Esophagus squamous epithelium (tissue), 5 donors: ENCODE measurements at places on chromosomes 11 and 22.

DNA sequence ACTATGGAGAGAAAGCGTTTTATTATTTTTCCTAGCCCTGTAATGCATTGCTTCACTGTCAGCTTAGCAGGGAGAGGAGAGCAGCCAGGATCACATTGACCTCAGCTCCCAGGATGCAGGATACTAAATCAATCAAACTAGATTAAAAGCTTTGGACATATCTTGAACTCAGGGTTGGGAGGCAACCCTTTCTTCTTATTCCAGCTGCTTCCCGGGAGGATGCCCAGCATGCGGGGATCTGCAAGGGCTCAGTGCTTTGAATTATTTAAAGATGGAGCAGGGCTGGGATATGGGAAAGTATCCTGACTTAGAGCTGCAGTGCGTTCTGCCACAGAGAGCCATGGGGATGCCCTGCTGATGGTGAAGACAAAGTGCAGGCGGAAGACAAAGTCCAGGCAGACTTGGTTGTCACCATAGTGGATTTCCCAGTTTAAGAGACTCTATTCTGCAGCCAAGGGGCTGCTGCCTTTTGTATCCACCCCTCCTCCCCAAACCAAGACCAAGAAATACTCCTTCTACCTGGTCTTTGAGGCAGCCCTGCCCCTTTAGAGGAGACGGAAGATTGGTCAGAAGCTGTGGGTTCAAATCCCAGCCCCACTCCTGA is 1035.0 kb downstream of the TBC1D22A start:
- DNase-seq, result no peak

- DNase-seq, result no peak
Measured at GRCh38 chr22:33866511-33866910, 53.8 kb downstream of the LARGE1 start.

GRCh38 chr11:23884341-23884740 is 612.5 kb upstream of the LUZP2 start:
- no peak for DNase-seq

DNA sequence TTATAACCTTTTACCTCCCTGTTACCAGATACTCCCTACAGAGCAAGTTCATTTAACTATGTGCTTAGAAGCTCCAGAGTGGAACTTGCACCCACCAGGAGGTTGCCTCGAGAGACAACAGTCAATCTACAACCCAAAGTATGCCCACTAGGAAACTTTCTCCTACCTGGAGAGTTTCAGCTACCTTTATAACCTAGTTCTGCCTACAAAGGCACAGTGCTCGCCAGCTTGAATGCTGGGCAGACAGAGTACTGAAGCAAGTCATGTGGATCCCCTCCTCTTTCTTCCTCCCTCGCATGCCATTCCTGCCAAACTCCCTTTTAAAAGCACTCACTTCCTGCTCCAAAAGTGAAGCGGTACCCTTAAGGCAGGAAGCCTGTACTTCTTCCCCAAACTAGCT is 258.9 kb downstream of the SWAP70 start:
- no peak for DNase-seq

DNA sequence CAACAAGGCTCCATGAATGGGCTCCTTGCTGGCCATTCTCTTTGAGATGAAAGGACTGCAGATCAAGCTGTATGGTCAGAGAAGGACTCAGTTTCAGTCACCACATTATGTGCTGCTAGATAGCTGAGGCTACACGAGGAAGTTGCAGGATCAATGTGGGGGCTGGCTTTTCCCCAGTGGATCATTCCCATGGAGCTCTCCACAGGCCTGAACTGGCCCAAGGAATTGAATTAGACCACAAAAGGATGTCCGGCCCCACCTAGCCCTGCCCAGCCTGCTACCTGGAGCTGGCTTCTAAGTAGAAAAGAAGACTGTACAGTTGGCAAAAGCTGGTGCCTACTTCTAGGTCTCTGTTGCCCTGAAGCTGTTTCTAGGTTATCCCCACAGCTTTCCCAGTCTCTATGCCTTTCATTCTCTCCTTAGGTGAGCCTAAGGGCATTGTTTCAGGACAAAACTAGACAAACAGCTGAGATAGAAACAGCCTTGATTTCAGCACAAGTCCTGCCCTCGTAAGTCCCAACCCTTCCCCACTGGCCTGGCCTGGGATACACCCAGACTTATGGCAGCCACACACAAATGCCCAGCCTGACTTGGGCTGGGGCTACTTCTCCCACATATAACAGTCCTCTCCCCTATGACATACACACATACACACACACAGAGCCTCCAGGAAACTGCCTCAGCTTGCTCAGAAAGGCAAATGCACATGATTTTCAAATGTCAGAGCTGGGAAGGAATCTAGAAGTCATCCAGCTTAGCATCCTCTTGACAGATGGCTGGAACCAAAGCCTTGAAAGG is 129.1 kb upstream of the NCAM1 start:
- no peak for DNase-seq

- DNase-seq, result no peak
Measured at GRCh38 chr11:35671396-35672127, 9.0 kb downstream of the TRIM44 start.

DNA sequence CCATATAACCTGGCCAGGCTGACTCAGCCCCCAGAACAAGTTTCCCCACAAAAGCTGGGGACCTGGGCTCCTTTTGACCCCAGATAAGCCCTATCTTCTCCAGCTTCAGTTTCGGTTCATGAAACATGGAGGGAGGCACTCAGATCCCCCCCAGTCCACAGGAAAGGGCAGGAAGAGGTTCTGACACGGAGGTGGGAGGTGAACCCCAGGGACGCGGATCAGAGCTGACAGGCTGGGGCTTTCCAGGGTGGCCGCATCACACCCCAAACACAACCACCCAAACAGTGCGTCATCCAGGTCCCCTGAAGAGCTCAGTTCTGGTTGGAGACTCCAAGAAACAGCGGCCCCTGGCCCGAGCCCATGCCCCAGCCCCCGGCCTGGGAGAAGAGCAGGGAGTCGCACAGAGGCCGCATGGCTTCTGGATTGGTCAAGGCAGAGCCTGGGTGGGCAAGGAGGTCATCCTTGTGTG is 44.3 kb upstream of the A4GALT start:
- DNase-seq, result no peak

GRCh38 chr11:13262096-13262495 is 15.5 kb upstream of the BMAL1 start:
- no peak for DNase-seq

- no peak for DNase-seq
Measured at GRCh38 chr11:66889960-66890359, 33.1 kb downstream of the LRFN4 start.

GRCh38 chr22:25942856-25943411 is 200.9 kb downstream of the MYO18B start:
- no peak for DNase-seq

DNA sequence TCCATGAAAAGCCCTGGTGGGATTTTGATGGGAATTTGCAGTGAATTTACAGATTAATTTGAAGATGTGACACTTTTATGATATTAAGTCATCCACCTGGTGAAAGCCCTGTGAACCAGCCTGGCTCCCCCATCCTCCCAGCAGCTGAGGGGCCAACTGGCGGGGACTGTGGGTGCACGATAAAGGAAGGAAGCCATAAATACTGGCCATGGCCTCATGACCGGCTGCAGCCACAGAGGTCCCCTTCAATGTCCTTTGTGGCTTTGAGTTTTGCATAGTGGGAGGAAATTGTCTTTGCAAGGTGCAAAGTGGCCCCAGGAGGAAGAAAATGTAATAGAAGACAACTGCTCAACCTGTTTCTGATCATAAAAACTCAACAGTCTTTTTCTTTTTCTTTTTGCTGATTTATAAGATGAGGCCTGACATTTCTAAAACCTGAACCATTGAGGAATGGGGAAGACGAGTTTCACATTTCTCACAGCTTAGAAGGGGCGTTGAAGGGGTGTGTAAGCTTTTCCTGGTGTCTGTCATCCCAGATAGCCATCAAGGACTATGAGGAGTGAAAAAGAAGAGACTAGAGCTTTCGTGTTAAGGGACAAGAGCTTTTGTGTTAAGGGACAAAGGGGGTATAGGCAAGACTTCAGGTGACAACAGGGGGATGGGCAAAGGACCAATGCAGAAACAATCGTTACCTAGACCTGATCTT is 6.3 kb upstream of the NDUFV1 start:
- no peak for DNase-seq

DNA sequence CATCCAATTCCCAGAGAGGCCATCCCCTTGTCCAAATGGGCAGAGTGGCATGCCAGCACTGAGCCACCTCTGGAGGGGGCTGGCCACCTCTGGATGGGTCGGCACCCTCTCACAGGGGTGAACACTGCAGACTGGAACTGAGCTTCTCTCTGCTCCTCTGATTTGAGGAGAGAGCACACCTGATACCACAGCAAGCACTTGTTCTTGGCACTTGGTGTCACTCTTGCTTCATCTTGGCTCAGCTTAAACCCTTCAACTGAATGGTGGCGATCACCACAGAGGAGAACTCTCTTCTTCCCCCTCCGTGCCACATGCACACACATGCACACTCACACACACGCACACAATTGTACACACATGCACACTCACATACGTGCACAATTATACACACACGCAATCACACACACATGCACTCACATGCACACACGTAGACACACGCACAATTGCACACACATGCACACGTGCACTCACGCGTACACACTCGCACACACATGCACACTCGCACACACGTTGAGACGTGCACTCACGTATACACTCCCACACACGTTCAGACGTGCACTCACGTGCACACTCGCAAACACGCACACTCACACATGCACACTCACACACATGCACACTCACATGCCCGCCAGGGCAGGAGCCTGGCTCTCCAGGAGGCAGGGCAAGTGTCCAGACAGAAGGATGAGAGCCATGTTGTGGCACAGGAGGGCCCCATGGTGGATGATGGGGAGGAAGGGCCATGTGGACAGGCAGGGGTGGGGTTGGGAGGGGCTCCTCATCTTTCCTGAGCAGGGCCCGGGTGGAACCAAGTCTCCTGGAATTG is 23.4 kb downstream of the OVOL1 start:
- no peak for DNase-seq

- DNase-seq, result no peak
Measured at GRCh38 chr11:73965764-73966121, 14.9 kb downstream of the DNAJB13 start.

GRCh38 chr11:61679893-61680621 is at the start of gene DAGLA:
DAGLA (plus strand) TSS chr11:61680391; CDS start chr11:61720156, 39,765 bp downstream.
- DNase-seq, result no peak

GRCh38 chr22:39244496-39245129 is at the start of gene PDGFB:
PDGFB (minus strand) TSS chr22:39244982; CDS start chr22:39243963, 1,019 bp downstream.
- no peak for DNase-seq

- DNase-seq, result no peak
Measured at GRCh38 chr22:22371031-22371541, 126.5 kb downstream of the VPREB1 start.

DNA sequence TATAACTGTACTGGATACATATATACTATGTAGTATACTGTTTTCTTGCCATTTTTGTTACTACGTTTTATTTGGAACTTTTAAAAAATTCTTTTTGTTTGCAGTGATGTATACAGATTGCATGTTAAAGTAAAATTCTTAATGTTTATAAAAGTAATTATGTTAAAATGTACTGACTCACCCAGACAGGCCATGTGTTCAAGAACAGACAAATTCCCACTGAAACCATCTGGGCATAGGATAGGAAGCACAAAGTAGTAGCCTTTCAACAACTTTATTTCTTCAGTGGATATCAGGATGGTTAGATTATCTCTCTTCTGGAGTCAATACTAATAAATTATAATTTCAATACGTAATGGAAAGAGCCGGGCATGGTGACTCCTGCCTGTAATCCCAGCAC is 19.8 kb downstream of the PRMT3 start:
- DNase-seq, result no peak

DNA sequence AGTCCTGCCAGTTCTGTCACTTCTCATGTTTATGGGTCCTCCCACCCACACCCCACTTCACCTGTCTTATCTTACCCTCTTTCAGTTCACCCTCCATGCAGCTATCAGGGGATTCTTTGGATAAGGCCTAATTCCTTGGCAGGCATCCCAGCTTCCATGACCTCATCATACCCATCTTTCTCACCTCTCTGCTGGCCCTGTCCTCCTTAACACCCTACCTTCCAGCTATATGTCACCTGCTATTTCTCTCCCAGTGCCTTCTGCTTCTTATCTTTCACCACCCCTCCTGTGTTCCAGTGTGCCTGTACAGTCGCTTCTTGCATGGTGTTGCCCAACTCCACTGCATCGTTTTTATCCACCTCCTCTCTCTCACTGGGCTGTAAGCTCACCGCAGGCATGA is 28.3 kb downstream of the SNU13 start:
- no peak for DNase-seq

DNA sequence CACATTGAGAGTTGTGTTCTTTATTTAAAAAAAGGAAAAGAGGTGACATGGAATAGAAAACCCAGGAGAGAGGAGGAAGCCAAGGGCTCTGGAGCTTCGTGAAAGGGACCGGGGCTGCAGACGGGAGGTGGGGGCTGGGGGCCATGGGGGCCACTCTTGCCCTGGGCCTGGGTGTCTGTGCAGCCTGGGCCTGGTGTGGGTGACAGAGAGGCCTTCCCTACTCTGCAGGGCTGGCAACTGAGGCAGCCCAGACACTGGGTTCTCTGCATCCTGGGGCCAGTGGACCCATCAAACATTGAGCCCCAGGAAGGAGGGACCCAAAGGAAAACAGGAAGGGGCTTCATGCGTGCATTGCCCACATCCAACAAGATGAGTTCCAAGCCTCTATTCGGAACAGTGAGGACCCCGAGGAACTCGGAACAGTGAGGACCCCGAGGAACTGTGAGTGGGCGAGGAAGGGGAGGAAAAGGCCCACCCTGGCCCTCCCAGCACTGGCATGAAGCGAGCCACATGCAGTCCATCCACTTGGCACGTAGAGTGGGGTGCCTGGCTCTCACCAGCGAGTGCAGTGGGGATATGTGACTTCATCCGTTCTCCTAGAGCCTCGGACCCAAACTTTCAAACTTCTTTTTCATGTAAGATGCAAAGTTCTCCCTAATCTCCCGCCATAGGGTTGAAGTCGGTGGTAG is 1121.6 kb downstream of the BRD1 start:
- no peak for DNase-seq
